T-helper 2 cell (primary cell): ENCODE measurements at places on chromosomes 1 and 21.

DNA sequence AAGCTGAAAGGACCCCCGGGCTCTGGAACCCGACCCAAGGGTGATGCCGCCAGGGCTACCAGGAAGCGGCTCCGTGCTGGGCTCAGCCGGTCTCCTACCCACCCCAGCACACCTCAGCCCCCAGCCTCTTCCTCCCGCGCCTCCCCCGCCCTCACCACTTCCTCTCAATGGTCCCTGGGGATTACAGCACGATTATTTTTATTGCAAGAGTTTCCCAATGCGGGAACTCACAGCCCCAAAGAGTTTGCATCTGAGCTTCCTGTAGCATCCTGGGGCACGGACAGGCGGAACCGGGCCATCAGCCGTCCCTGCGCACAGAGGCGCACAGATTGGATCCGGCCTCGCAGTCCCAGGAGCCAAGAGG is 8.7 kb upstream of the SLX9 start:
- no peak for DNase-seq

DNA sequence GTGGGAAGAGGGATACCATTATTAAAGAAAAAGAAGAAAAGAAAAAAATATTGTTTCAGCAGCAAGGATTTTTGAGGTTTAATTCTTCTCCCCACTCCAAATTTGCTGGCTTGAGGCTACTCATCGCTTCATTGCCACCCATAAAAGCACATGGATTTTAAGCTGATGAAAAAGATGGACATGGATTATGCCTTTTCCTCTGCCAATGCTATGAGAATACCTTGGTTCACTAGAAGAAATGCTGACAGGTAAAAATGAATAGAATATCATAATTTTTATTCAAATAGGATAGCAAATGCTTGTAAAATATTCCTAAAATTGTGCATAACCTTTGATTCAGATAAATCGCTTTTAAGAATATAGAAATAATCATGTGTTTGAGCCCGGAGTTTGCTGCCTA is 289.7 kb upstream of the DPYD start:
- DNase-seq, result no peak

DNA sequence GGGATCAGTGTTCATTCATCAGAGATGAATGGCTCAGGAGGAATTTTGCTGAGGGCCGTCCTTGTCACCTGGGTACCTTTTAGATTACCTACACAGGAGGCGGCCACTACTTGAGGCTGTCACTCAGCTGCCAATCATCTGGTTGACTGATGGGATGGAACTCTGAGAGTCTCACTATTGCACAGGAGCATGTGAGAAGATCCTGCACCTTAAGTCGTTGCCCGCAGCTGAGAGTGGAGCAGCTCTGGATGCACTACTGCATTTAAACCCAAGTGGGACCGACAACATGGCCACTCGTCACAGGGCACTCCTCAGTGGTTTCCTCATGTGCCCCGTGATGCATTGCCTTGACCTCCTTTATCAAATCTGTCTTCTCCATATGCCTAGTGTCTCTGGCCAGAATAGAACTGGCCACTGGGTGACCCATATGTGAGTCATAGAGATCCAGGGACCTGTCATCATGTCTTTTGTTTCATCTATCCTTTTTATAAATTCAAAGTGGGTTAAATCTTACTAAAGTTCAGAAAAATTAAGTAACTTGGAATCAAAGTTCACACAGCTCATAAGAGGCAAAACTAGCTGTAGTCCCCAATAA is 165.5 kb downstream of the ZSCAN20 start:
- no peak for DNase-seq

DNA sequence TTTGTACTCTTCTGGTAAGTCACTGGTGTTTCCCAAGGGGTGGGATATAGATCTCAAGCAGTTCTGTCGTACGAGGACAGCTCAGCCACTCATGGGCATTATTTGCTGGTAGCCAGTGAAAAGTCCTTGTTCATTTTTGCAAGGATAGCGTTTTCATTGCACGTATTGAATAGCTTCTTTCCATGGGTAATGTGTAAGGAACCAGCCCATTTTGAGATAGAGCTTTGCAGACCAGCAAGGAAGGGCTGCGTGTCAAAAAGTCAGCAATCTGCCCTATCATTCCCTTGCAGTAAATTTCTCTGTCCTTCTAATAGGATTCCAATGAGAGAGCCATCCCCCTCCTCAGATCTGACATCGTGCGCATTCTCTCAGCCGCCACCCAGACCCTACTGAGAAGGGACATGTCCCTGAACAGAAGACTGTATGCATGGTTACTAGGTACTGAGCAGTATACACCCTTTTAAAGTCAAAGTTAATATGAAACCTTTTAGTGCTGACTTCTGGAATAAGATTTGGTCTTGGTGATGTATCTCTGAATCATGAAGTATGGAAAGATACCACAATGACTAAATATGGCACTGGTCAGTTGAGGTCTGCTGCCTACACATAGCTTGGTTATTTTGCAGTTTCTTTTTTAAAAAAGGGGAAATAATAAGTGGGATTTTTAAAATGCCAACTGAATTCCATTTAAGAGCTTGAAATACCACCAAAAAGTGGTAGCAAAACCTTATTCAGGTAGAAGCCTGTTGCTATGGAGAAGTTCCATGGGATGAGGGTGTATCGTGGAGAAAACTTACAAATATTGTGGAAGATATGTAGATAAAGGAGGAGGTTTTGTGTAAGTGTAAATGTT is 55.3 kb downstream of the DOP1B start:
- DNase-seq, result no peak

DNA sequence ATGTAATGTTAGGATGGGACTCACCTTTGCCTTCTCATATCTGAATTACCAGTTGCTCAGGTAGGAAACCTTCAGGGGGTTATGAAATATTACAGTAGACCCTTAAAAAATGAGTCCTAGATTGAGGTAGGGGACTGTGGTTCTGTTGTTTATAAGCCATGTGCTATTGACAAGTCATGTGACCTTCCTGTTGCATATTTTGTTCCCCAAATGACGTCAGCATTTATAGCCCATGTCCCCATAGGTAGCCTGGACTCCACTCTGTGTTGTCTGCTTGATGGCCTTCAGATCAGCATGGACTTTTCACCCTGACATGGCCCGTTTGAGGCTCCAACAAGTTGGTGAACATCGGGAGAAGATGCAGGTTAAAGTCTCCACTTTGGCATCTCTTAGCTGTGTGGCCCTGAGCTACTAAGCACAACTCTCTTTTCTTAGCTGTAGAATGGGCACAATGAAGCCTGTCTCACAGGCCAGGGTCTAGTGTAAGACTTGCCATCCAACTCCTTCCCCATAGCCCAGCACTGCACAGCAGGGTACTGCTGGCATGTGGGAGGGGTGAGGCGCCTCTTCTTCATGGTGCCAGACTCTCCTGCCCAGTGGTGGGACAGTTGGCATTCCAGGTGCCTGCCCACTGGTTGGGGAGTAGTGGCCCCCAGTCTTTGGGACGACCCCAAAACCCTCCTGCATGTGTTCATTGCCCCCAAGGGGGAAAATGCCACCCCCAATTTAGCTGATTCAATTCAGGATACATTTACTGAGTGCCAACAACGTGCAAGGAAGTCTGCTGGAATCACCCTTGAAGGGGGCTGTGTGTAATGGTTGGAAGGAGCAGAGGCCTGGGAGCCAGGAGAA is 36.1 kb upstream of the TTC22 start:
- no peak for DNase-seq

GRCh38 chr1:20389571-20389970 is 96.4 kb downstream of the CAMK2N1 start:
- no peak for DNase-seq

GRCh38 chr1:31346785-31347184 is 26.1 kb downstream of the FABP3 start:
- no peak for DNase-seq

DNA sequence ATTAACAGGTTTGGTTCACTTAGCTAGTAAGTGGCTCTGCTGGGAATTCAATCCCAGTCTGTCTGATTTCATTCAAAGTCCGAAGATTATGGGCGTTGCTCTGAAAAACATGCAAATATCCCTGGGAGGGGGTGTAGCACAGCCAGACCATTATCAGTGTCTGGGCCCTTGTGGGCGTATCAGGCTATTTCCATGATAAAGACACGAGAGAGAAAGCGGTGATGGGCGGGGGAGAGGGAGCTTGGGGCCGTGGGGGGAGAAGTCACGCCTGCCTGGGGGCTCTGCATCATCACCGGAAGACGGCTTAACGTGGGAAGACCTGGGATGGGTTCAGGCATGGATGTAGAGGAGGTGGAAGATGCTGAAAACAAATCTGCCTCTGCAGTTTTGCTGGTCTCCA is 25.8 kb downstream of the IL6R start:
- DNase-seq, result no peak

DNA sequence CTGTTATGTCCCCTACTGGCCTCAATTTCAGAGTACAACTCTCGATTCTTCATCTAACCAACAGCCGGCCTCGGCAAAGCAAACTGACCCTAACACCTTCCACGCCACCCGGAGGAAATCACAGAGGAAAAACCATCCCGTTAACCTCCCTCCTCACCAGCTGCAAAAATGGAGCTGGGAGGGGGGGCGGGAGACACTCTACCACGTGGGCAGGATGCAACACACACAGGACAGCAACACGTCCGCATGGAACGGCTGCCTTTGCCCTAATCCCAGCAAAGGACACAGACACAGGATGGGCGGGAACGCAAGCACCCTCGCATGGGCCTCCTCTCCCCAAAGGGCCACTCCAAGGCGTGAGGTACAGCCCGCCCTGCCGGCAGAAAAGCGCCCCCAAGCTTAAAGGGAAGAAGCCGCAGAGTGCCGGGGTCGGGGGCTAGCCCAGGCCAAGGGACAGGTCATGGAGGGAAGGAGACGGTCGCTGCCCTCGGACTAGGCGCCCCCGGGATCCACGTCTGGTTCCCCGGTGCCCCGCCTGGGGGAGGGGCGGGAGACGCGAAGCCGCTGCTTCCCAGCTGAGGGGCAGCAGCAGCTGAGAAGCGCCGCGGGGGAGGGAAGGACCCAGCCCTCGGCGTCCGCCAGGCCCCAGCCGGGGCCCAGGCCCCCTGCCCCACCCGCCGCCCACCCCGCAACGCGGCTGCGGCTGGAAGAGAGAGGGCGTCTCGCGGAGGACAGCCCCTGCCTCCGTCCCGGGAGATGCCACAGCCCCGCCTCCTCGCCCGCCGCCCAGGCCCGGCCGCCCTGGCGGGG is 590 bp downstream of the FOXJ3 start:
- peak; percentile 52 for DNase-seq

GRCh38 chr1:217343907-217344306 is 287.0 kb downstream of the GPATCH2 start:
- DNase-seq, result no peak
